ENCODE measurements at places on chromosomes 1 and 21.

GRCh38 chr1:235152235-235152634 is 8.8 kb downstream of the RBM34 start:
- no peak for DNase-seq

DNA sequence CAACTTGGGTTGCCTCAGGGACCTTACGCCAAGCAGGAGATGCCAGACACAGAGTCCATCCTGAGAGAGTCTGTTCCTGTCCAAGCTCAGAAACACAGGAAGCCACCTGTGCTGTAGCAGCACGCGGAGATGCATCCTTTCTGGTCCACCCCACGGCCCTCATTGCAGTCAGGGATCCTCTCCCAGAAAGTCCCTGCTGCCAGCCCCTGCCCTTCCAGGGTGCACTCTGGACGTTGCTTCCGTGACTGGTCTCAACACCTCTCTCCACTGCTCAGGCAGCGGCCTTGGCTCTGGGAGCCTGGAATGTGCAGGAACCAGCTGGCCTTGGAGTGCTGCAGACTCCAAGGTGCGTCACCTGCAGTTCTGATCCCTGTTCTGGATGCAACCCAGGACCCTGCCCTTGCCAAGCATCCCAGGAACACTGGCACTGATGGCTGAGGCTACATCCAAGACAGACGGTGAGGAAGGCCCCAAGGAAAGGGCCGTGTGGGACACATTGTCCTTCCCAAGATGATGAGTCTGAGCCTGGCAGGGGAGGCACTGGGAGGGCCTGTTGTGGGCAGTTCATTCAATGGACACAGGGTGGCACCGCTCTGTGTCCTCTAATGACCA is 21.7 kb upstream of the COL6A1 start:
- no peak for DNase-seq

DNA sequence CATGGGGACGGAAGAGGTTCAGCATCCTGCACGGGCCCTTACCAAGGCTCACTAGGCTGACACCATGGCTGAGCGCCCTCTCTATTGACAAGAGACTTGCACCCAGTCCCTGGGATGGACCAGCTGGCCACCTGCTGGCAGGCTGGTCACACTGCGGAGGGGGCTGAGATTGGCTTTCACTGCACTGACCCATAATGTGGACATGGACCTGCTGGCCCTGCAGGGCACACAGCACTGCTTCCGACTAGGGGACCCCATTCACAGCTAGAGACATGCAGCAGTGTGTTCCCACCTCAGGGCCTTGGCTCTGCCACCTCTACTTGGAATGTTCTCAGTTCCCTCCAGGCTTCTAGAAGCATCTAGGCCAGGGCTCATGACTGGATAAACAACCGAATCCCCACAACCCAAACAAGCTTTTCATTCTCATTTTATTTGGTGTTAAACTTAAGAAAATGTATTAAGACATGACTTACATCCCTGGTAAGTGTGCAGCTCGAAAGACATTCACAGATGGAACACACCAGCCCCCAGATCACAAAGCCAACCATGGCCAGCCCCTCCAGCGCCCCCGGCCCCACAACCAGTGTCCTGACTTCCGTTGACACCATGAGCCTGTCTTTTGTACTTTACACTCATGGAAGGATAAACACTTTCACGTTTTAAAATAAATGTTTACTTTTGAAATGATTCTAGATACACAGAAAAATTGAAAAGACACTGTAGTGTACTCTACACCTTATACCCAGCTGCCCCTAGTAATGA is 9.3 kb upstream of the SRARP start:
- DNase-seq = peak; percentile 53

DNA sequence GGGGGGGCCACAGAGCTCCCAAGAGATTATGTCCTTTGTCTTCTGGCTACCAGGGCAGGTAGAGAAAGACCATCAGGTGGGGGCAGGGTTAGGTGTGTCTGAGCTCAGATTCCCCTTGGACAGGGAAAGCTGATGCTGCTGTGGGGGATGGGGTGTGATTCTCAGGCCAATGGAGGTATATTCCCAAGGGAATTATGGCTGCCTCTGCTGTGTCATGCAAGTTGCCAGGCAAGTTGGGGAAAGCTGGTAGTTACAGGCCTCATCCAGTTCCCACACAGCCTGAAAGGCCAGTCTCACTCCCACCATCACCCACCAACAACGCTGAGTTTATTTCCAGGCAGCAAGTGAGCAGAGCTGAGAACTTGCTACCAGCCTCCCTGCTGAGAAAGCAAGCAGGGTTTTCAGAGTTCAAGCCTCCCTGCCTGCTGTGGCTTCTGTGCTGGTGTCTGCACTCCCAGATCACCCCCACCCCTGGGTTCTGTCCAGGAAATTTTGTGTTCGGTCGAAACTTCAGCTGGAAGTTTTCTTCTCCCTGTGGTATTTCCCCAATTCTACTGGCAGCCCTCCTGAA is 21.3 kb downstream of the IFI16 start:
- no peak for DNase-seq

DNA sequence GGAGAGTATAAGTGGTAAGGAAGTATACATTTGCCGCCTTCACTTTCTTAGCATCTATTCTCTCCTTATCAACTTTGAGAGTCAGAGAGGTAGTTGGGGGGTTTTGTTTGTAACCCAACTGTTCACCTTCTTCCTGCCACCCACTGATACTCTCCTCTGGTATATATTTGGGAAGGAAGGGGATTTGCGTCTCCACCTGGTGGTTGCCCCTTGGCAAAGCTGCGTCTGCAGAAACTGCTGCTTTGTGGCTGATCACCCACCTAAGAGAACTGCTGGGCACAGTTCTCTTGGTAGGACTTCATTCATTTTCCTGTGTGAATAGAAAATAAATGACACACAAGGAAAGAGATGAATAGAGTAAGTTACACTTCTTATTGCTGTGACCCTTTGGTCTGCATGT is 87.0 kb downstream of the SYT14 start:
- DNase-seq = no peak

- no peak for DNase-seq
Observed at GRCh38 chr1:208098773-208099172, 145.4 kb downstream of the PLXNA2 start.

- peak; percentile 88 for DNase-seq
Observed at GRCh38 chr1:25549273-25550154, 6.1 kb downstream of the LDLRAP1 start.

- no peak for DNase-seq
Observed at GRCh38 chr1:178593515-178593914, 80.6 kb downstream of the TEX35 start.

GRCh38 chr1:232468249-232468648 is 161.7 kb downstream of the SIPA1L2 start:
- no peak for DNase-seq

DNA sequence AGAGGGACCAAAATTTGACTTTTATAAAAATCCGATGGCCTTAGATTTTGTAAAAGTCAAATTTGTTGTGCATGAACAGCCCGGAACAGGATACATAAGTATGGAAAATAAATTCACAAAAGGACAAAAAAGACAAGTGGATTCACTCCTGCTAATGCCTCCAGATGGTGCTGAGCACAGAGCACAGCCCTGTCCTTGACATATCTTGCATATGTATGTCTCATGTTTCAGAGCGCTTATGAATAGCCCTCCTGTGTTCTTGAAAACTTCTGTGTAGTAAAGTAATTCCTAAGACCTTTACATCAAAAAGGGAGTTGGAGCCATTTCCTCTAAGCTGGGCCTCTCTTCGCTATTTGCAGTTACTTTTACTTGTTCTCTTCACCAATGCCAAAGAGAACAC is 110.7 kb upstream of the RAB3GAP2 start:
- DNase-seq = no peak

GRCh38 chr1:91884459-91885212 is 1.3 kb downstream of the TGFBR3 start:
- peak; percentile 38 for DNase-seq

GRCh38 chr1:24022581-24023361 is 42.6 kb upstream of the SRSF10 start:
- DNase-seq = no peak

GRCh38 chr1:209561532-209561931 is 22.0 kb upstream of the CAMK1G start:
- DNase-seq = no peak

- no peak for DNase-seq
Observed at GRCh38 chr1:232743999-232744398, 61.2 kb upstream of the MAP10 start.

DNA sequence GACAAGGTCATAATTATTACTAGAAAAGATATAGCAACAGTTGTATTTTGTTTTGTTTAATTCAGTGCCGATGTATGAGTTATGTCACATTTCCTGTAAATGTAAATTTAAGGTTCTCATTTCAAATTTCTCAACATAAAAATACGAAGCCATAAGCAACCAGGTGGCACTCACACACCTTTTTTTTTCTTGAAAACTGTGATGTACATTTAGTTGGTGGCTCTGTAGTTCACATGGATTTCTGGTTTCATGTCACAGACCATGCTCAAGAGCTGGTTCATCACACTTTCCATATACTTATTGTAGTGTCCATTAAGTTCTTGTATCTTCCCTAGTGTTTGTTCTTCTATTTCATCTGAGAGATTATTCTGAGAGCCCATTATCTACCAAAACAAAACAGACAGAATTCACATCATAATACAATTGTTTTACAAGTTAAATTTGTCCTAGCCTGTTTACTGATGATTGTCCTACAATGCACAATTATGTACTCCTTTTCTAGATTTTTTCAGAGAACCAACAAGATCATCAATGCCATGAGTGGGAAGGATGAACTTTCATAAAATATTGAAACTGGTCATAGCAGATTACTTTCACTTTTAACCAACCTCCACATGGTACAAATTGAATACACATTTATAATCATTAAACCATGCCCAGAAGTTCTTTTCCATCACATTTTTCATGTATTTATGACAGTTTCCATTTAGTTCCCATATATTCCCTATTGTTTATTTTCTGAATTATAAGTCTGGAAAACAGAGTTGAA is 17.1 kb downstream of the ATP6V1G3 start:
- peak; percentile 15 for DNase-seq

- DNase-seq = peak; percentile 84
Observed at GRCh38 chr1:228487336-228488124, at the start of gene RNF187. Gene RNF187 (plus strand): TSS chr1:228487382.

DNA sequence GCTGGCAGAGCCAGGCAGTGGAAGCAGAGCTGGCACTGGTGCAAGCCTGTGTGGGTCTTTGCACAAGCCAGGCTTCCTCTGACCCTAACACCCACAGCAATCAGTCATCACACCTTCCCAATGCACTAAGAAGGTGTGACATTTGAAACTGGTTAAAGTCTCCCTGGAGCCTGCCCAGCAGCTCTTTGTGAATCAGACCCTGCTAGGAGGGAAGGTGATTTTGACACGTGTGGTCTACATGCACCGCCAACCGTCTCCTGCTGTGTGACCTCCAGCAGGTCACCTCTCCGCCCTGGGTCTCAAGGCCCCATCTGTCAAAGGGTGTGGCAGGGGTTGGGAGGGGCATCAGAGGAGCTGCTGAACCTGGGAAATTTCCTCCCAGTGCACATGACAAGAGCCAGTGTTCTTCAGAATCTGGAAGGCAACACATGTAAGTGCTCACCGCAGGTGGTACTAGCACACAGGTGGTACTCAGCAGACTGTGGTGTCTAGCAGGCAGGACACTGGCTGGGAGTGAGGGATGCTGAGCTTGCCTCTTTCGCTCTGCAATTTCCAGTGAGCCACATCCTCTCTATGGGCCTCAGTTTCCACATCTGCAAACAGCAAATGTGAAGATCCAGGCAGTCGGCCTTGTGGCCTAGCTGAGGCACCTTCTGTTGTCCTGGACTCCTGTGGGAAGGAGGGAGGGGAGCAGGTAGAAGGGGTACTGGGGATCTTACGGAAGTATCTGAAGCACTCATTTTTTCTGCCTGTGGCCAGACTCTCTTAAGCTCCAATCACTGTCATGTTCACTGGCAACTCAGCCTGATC is 123.2 kb downstream of the DMRTB1 start:
- DNase-seq = no peak

DNA sequence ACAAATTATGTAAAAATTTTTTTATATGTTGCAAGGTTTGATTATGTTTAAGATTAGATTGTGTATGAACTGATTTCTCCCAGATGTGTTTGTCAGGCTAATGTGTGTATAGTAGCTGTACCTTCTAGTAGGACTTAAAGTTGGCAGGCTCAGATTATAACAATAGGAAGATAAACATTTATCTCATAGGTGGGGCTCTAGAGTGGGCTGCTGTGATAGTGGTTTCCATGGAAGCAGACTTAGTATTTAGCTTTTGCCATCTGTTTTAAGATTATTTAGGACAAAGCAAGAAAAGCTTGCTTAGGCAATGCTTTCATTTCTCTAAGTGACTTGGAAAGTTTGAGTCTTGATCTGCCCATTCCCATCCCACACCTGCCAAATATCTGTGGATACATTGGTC is 187.7 kb upstream of the CACYBP start:
- no peak for DNase-seq

GRCh38 chr1:64516803-64517568 is 47.1 kb downstream of the CACHD1 start:
- no peak for DNase-seq

DNA sequence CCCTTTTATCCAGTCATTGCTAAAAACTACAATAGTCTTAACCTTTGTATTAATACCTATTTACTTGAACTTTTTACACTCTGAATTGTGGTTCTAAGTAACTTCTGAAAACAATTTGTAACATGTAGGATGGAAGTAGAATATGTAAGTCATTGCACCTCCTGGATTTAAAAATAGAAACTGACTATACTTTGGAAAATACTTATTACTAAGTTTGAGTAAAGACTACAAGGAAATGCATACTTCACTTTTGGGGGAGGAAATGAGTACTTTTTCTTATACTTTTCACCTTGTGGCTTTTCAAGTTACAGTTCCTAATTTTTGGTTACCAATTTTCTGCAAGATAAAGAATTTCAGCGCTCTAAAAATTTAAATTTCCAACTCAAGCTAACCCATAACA is 8.7 kb downstream of the RGS18 start:
- no peak for DNase-seq

DNA sequence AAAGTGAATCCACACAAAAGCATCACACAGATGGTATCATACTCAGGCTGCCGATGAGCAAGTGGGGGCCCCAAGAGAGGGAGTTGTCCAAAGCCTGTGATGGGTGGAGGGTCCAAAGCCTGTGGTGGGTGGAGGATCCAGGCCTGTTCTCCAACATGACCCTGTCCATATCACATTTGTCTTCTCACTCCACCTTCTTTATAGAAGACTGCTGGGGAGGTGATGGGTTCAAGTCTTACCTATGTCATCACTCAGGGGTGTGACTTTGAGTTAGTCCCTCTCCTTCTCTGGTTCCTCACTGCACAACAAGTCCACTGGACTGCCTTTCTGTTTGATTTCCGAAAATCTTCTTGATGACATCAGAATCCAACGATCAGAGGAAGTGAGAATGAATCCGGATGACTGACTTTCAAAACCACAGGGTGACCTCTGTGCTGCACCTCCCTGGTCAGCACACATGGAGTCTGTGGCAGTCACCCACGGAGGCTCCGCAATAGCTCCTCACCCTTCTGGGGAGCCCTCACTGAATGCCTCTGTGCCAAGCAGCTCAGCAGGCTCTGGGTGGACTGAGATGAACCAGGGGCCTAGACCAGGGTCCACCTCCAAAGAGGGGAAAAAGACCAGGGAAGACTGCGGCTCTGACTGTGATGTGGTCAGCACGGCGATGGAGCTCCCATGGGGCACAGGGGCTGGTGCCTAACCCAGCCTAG is 166.8 kb downstream of the HIVEP3 start:
- DNase-seq = no peak

Measured in stimulated activated CD4-positive, alpha-beta T cell treated with anti-CD3 and anti-CD28 coated beads, Interleukin-4, amount 100 ng/mL, for 24 hours (primary cell).